ENCODE measurements at places on chromosomes 6 and 20.

DNA sequence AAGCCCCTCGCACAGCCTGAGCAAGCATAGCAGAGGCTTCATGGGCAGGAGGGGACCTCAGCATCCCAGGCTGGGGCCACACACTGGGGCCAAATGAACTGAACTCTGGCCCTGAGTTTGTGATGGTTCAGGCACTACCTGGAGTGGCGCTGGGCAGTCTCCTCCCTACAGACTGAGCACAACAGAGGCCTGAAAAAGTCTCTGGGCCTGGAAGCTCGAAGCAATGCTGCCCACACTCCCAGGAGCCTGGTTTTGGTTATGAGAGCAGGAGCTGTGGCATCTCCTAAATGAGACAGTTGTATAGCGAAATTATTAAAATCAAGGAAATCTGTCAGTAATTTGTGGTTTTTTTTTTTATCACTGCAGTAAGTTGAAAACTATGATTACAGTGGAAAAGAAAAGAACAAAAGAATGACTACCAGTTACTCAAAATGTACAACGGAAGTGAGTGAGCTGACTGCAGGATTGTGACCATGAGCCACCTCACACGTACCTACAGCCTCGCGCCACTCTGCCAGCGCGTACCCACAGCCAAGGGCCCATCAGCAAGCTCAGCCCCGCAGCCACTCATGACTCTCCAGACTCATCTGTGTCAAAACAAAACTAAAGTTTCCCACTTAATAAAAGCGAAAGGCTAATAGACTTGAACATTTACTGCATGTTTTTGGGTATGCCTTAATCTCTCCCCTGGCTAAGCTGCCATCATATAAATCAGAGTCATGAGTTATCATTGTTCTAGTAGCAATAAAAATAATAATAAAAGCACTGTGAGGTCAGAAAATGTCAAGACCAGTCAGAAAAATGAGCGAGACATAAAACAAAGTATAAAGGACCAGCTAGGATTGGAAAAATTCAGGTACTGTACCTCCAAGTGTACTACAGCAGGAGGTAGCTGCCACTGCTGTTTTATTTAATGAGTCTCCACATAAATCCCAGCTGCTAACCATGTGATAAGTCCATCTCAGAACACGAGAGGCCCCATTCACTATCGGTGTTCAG lies 177.0 kb downstream of the FOXC1 start:
- no peak for DNase-seq

DNA sequence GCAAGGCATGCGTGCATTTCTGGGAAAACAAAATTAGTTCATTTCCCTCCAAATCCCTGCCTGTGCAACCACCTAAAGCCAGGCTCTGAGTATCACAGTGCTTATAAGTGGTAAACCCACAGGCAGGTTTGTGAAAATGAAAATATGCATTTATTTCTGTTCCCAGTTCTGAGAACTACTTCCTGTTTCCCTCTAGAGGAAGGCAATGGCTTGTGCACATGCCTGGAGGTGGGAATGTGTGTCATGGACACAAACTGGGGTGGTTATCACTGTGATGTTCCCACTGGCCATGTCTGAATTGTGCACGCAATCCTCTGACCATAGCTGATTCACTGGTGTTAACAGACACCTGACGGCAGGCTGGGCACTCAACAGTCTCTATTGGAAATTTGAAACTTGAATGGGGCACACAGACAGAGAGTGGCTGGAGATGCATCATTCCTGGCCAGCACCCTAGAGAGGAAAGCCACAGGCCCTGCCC lies 26.3 kb downstream of the FAM110A start:
- no peak for DNase-seq

DNA sequence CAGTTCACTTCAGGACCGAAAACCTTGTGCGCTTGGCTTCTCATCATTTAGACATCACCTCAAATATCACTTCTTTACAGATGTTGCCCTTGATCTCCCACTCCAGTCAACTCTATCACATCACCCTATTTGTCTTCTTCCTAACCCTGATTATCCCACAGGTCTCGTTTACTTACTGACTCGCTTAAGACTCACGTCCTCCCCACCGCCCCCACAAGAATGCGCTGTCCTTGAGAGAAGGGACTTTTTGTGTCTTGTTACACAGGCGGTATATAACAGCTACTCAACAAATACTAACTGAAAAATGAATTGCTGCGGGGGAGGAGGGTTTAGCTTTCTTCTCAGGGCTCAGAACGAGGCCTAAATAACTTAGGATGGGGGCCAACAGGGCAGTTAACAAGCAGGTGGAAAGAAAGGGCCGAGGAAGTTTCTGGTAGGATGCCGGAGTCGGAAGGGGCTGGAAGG lies 527 bp downstream of the TOMM34 start:
- no peak for DNase-seq

GRCh38 chr6:113258771-113259170 lies 598.4 kb upstream of the MARCKS start:
- DNase-seq = no peak

GRCh38 chr20:768426-768978 lies at the start of gene SLC52A3:
SLC52A3 (minus strand) TSS chr20:768500; CDS start chr20:765774, 2,726 bp downstream.
- DNase-seq = peak; percentile 73

DNA sequence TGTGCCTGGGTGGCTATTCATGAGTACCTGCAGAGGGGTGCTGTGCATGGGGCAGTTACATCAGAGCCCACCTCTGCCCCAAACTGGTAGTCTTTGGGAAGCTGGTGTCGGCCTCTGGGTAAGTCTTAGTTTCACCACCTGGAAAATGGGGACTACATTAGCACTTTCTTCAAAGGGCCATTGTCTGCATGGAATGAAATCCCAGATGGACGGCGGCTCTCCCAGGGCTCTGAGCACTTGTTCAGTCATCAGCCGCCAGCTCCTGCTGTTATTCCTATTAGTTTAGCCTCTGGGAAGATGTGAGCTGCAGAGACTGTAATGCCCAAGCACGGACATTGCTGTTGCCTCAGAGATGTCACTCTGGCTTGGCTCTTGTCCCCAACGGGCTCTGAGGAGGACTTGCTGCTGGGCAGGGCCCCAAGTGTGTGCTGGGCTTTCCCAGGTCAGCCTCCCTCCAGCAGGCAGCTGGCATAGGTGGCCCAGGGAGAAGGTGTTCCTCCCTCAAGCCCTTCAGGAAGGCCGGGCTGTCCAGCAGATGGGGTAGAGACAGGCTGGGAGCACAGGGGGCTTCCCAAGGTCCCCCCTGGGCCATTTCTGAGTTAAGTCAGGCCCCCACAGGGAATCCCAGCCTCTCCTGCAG lies 268.3 kb downstream of the TFAP2C start:
- peak; percentile 30 for DNase-seq

DNA sequence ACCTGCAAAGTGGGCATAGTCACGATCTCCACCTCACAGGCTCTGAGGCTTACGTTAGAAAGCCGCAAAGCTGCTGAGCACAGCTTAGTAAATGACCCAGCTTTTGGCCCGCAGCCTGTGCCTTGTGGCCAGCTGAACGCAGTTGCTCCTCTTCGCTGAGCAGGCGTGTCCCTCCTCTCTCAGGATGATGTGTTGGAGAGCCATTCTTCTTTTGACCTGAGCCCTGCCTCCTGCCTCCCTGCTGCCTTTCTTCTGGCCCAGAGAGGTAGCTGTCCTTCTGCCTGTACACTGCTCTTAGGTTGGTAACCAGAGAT lies 47.6 kb upstream of the MYL9 start:
- no peak for DNase-seq

DNA sequence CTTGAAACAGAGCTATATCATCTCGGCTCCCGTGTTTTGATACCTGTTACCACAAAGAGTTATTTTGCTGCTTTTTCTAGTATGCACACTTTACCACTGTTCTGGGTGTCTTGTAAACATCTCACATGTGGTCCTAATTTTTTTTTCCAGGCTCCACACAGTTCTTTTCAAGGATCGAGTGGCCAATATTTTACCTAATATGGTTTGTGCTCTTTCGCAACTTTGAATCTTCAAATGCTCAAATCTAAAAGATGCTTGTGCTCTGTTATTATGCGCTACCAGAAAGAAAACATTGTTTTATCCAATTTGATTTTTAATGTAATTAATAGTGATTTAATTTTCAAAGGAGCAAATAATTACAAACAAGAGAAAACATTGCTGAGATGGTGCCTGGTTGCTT lies 10.7 kb downstream of the ENPP5 start:
- no peak for DNase-seq

- no peak for DNase-seq
Observed at GRCh38 chr6:162845972-162846371, 118.2 kb downstream of the PACRG start.

DNA sequence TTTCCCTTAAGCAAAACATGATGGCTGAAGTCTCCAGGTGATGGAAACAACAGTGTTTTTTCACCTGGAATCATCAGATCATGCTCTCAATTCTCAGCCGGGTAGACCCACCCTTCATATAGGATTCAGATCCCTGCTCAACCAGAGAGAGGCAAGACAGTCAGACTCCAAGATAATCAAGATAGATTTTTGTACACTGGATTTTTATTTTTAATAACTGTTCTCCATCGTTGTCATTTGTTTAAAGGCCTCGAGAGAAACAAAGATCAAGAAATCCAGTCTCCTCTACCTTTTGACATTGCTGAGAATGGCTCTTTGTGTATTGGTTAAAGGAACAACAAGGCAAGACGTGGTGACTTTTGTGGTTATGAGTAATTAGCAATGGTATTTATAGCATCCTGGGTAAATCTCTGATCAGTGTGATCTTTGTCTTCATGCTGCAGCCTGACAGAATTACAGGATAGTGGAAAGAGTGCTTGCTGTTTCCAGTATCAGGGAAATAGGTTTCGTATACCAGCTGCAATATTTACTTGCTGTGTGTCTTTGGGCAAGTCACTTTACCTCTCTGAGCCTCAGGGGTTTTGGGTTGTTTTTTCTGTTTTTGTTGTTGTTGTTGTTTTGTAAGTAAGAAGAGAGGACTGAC lies 29.9 kb downstream of the ID4 start:
- no peak for DNase-seq

Data from WTC11 (cell line).